ENCODE measurements at places on chromosomes 1 and 21. TPM values are rescaled to one million over a fixed set of nuclear protein-coding genes. Genes with fewer than 3 reads are reported as not detected.

PADI4 gene
- total RNA-seq: not detected

LRRC38 gene
- 1.4 TPM for total RNA-seq

ALG6 gene
- 20.3 TPM for total RNA-seq

URB2 gene
- 18.6 TPM for total RNA-seq

OVAAL gene
- total RNA-seq: not detected

CCDC24 gene
- 2.4 TPM for total RNA-seq

PATJ gene
- total RNA-seq: 1.6 TPM

PAQR6 gene
- 0.50 TPM for total RNA-seq

NPHS2 gene
- total RNA-seq: not detected

SPRR1A gene
- total RNA-seq: not detected

HES4 gene
- total RNA-seq: 32.3 TPM

CATSPERE gene
- 1.3 TPM for total RNA-seq

RPS8 gene
- total RNA-seq: 1,168 TPM

GBP3 gene
- total RNA-seq: 8.6 TPM

HAPLN2 gene
- not detected for total RNA-seq

DHCR24 gene
- 87.4 TPM for total RNA-seq

AADACL4 gene
- not detected for total RNA-seq

MTARC1 gene
- total RNA-seq: 3.8 TPM

ACTN2 gene
- total RNA-seq: not detected

KRTAP10-12 gene
- total RNA-seq: not detected

OR6K3 gene
- total RNA-seq: not detected

SERINC2 gene
- 1.6 TPM for total RNA-seq

RORC gene
- not detected for total RNA-seq

FOXD2 gene
- total RNA-seq: 0.06 TPM

TGFB2 gene
- 0.97 TPM for total RNA-seq

SPRR2A gene
- total RNA-seq: not detected

PADI3 gene
- not detected for total RNA-seq

MYCL gene
- 0.16 TPM for total RNA-seq

CLDN19 gene
- total RNA-seq: not detected

VPS13D gene
- 22.2 TPM for total RNA-seq

PRDM16 gene
- under 0.01 TPM for total RNA-seq

ZNF683 gene
- not detected for total RNA-seq

CR1 gene
- total RNA-seq: not detected

TMEM82 gene
- total RNA-seq: not detected

PPIH gene
- 19.9 TPM for total RNA-seq

CFHR4 gene
- not detected for total RNA-seq

AQP10 gene
- not detected for total RNA-seq

PRAMEF25 gene
- not detected for total RNA-seq

C1orf185 gene
- total RNA-seq: not detected

AUNIP gene
- 2.1 TPM for total RNA-seq

PGLYRP4 gene
- total RNA-seq: not detected

CFAP141 gene
- not detected for total RNA-seq

PROX1 gene
- total RNA-seq: 0.49 TPM

CAPN8 gene
- total RNA-seq: not detected

FALEC gene
- not detected for total RNA-seq

TFAP2E gene
- total RNA-seq: not detected

ARHGEF10L gene
- total RNA-seq: 1.2 TPM

NR1I3 gene
- not detected for total RNA-seq

LAMTOR2 gene
- total RNA-seq: 88.2 TPM

ADAM30 gene
- total RNA-seq: not detected

NTNG1 gene
- total RNA-seq: 0.32 TPM

FAM72B gene
- 2.3 TPM for total RNA-seq

SLC37A1 gene
- total RNA-seq: 5.5 TPM

Data from bladder microvascular endothelial cell (primary cell).